ENCODE measurements at places on chromosomes 5 and 9.

- DNase-seq = peak; percentile 41
Observed at GRCh38 chr9:113578882-113579282, 115.4 kb downstream of the RGS3 start.

DNA sequence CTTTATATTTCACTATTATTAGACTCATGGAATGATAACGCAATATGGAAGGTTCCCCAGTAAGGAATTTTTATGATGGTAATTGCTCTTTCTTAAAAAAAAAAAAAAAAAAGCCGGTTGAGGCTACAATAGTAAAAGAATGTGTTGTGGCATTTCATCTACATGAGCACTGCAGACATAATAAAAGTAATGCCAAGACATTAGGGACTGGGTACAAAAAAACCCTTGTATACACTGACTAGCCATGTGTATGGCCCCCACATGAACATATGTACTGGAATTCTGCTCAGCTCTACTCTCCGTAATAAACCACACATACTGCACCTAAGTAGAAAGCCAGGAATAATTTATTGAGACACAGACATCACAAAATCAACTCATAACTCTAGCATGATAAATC, 218.4 kb downstream of the ADAMTS6 start:
- DNase-seq = no peak

DNA sequence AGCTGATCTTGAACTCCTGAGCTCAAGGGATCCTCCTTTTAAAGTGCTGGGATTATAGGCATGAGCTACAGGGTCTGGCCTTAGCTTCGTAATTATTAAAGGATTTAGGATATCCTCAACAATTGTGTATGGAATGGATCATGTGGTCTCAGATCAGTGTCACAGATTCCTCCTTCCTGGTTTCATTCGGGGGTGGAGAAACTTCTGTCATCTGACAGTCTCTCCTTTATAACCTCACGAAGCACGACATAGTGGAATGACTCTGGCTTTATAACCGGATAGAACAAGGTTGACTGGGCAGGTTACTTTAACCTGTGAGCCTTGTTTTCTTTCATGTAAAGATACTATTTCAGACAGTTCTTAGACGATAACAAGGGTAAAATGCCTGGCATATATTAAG, 4.4 kb upstream of the GNG10 start:
- DNase-seq = no peak

GRCh38 chr9:119986205-119986604, 593.8 kb downstream of the CDK5RAP2 start:
- DNase-seq = no peak

- no peak for DNase-seq
Observed at GRCh38 chr5:81506900-81507588, 113.1 kb upstream of the ACOT12 start.

GRCh38 chr5:131282235-131282634, 18.4 kb downstream of the CDC42SE2 start:
- no peak for DNase-seq

DNA sequence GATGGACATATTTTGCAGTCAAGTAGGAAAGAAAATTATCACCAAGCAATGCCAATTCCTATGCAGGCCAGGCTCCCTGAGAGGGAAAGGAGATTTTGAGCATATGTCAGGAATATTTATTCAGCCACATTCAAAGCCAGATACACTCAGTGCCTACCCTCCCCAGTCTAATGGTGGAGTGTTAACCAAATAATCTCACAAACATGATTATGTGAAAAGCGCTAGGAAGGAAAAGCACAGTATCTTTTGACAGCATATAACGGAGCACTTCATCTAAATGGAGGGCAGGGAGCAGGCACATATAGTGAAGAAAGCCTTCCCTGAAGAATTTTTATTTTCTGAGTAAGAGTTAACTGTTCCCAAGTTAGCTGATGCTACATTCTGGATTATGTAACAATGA, 80.3 kb upstream of the SLC30A5 start:
- no peak for DNase-seq

DNA sequence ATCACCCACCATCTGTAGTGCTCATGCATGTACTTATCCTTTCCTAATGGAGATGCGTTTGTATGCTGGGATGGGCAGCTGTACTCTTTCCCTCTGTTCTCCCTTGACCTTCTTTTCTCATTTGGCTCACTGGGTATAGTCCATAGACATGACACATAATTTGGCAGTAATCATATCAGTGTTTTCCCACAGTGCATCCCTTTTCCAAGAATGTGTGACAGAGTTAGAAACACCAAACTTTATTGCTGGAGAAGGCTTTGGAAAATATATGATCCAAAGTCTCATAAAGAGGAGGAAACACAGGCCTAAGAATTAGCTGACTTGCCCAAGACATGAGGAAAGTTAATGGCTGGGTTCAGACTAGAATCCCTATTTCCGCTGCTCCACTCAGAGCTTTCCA, 1233.4 kb upstream of the DMAC1 start:
- DNase-seq = no peak

- no peak for DNase-seq
Observed at GRCh38 chr5:45454114-45454513, 242.1 kb downstream of the HCN1 start.

DNA sequence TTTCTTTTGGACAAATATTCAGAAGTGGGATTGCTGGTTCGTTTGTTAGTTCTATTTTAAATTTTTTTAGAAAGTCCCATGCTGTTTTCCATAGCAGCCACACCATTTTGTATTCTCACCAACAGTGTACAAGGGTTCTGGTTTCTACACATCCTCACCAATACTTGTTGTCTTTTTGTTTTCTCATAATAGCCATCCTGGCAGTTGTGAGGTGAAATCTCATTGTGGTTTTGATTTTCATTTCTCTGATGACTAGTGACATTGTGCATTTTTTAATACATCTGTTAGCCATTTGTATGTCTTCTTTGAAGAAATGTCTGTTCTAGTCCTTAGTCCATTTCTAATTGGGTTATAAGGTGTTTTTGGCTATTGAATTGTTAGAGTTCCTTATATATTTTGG, 214.3 kb downstream of the ARRDC3 start:
- no peak for DNase-seq

GRCh38 chr9:98161851-98162250, 30.6 kb downstream of the CORO2A start:
- DNase-seq = no peak

- DNase-seq = no peak
Observed at GRCh38 chr9:95181835-95182234, 135.7 kb downstream of the FANCC start.

DNA sequence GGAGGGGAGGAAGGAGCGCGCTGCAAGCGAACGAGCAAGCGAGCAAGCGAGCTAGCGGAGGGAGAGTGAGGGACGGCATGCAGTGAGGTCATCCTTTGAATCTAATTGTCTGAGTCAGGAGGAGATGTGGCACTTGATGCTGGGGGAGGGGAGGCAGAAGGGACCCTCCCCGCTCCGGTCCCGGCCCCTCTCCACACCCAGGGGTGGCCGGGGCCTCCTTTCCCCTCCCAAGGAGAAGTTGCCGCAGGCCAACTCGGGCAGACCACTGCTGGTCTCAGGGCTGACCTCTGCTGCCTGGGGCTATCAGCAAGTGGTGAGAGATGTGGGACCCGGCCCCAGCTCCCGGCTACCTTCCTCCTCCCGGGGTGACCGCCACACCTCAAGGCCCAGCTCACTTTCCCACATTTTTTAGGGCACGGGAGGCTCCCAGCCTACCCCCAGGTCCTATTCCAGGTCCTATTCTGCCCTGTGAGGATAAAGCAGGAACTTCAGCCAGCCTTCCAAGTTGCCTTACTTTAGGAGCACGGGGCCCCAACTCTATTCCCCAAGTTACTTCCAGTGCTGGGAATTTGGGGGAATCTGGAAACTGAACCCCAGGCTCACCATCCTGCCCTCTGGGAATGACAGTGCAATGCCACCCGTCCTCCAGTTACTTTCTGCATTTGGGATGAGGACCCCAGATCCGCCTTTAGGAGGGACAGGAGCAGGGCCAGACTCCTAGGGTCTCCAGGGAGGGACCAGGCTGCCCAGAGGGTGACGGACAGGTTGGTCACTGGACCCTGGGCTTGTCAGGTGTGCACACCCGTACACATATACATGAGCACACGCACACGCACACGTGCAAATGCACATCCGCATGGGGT, 11.1 kb downstream of the CNTFR start:
- DNase-seq = no peak

Measured in esophagus squamous epithelium (tissue), 5 donors.